ENCODE measurements at places on chromosomes 16 and 17. TPM values are rescaled to one million over a fixed set of nuclear protein-coding genes. Genes with fewer than 3 reads are reported as not detected.

DNA sequence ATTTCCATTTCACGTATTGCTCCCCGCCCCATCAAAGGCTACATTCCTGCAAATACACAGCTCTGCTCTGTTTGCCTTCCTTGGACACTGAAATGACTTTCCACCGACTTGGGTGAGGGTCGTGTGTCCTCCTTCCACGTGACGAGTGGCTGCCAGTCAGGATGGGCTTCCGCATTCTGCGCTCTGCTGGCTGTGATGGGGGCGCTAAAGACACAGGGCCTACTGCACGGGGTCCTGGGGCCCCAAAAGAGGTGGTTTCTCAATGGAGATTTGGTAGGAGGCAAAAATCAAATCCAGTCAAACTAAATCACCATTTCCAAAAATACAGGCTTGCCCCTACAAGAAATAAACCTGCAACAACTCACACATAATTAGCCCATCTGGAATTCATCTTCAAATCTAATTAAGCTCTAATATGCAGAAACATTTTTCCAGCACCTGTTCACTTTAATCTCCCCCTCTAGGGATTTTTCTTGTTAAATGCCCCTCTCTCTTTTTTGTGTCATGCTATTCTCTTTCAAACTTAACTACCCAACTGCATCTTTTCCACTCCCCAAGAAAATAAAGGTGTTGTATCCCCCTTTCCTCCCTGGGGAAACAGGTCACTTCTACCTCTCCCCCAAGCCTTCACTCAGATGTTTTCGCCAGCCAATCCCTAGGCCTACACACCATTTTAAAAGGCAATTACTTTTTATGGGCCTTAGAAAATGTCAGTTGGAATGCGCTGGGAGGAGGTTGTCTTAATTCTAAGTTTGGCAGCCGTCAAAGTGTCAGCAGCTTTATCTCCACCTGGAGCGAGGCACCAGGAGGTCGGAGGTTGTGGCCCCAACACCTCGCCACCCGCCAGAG is 21.9 kb upstream of the FAAP100 start:
- no peak overlapping the region for H3K27ac ChIP-seq
- no peak overlapping the region for H3K4me3 ChIP-seq
- no peaks in the 10 kb centered on the region for H3K27me3 ChIP-seq
- H3K36me3 ChIP-seq: peaks cover 25% of the 10 kb centered on the region
- peaks cover 20% of the 10 kb centered on the region for H3K4me1 ChIP-seq
- DNase-seq: no peak

- H3K27me3 ChIP-seq: peaks cover 43% of the 10 kb centered on the region
- no peaks in the 10 kb centered on the region for H3K4me1 ChIP-seq
- no peak overlapping the region for H3K27ac ChIP-seq
- no peak for DNase-seq
- no peaks in the 10 kb centered on the region for H3K36me3 ChIP-seq
These were observed 6.0 kb upstream of the RBFOX3 start for GRCh38 chr17:79616801-79617200.

GRCh38 chr16:88456356-88457292 is 3.5 kb downstream of the ZFPM1 start:
- no peaks in the 10 kb centered on the region for H3K36me3 ChIP-seq
- DNase-seq: no peak
- no peak overlapping the region for H3K27ac ChIP-seq
- no peaks in the 10 kb centered on the region for H3K27me3 ChIP-seq

- H3K36me3 ChIP-seq: peaks cover 44% of the 10 kb centered on the region
- H3K4me1 ChIP-seq: peaks cover 2% of the 10 kb centered on the region
- no peak overlapping the region for H3K27ac ChIP-seq
- H3K27me3 ChIP-seq: no peaks in the 10 kb centered on the region
- no peak overlapping the region for H3K4me3 ChIP-seq
These were observed 2.3 kb downstream of the RSAD1 start for GRCh38 chr17:50480854-50481490.

GRCh38 chr17:78793415-78793814 is 11.3 kb upstream of the CYTH1 start:
- H3K4me3 ChIP-seq: no peak overlapping the region
- H3K4me1 ChIP-seq: peaks cover 58% of the 10 kb centered on the region
- no peak for DNase-seq
- H3K36me3 ChIP-seq: peaks cover 13% of the 10 kb centered on the region
- no peak overlapping the region for H3K27ac ChIP-seq

- no peaks in the 10 kb centered on the region for H3K27me3 ChIP-seq
- no peak for DNase-seq
- H3K4me3 ChIP-seq: no peak overlapping the region
- no peak overlapping the region for H3K27ac ChIP-seq
- H3K4me1 ChIP-seq: peaks cover 21% of the 10 kb centered on the region
- no peaks in the 10 kb centered on the region for H3K36me3 ChIP-seq
These were observed 187.0 kb downstream of the ZFHX3 start for GRCh38 chr16:72860726-72861562.

GRCh38 chr16:49757559-49758069 is 98.3 kb downstream of the ZNF423 start:
- H3K4me1 ChIP-seq: no peaks in the 10 kb centered on the region
- peaks cover 6% of the 10 kb centered on the region for H3K27me3 ChIP-seq
- DNase-seq: no peak
- H3K4me3 ChIP-seq: no peak overlapping the region
- no peaks in the 10 kb centered on the region for H3K36me3 ChIP-seq
- H3K27ac ChIP-seq: no peak overlapping the region

- DNase-seq: peak; percentile 91
- H3K27ac ChIP-seq: peak overlapping the region; percentile 81
- no peaks in the 10 kb centered on the region for H3K27me3 ChIP-seq
- H3K4me3 ChIP-seq: no peak overlapping the region
- peaks cover 20% of the 10 kb centered on the region for H3K4me1 ChIP-seq
These were observed 11.3 kb upstream of the MLLT6 start for GRCh38 chr17:38693700-38694329.

DNA sequence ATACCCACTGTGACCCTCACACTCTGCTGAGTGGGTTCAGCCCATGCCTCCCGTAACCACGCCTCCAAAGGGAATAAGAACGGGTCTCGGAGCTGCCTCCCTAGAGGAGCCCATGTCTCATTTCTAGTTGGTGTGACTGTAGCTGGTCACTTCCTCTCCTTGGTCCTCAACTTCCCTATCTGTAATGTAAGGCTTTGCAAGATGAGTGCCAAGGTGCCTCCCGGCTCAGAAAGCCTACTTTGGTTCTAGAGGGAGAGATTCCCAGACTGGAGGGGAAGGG is 20.8 kb downstream of the C16orf74 start:
- no peaks in the 10 kb centered on the region for H3K27me3 ChIP-seq
- DNase-seq: no peak
- no peaks in the 10 kb centered on the region for H3K36me3 ChIP-seq
- no peaks in the 10 kb centered on the region for H3K4me1 ChIP-seq
- no peak overlapping the region for H3K4me3 ChIP-seq

DNA sequence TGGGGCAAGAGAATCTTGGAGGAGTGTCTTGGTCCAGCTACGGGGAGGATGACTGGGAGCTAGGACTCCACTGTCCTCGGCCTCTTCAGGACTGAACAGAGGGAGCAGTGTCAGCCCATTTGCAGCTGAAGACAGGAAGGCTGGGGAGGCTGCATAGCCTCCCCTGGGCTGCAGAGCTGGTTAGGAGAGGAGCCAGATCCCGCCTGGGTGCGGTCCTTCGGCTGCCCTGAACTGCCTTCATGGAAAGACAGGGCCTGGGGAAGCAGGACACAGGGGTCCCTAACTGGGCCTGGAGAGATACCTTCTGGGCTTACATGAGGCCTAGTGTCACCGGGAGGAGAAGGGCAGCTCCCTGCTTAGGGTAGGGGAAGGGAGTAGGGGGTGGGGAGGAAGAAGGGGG is 26.6 kb downstream of the UNC13D start:
- no peaks in the 10 kb centered on the region for H3K27me3 ChIP-seq
- no peak overlapping the region for H3K4me3 ChIP-seq

DNA sequence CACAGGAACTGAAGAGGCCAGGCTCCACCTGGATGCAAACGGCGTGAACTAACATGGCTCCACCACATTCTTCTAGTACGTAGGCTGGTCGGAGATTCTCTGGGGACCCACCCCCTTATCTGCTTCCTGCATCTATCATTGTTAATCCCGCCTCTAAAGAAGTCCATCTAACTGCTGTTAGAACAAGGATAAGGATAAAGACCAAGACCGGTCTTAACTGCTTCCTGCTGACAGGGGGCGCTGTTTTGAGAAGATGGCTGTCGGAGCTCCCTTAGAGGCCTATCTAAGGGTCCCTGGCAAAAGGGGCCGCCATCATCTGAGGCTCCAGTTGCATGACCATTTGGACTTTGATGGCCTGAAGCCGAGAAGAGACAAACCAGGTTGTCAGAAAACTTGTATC is 25.8 kb upstream of the TNFSF12 start:
- DNase-seq: no peak
- peaks cover 5% of the 10 kb centered on the region for H3K4me1 ChIP-seq

- no peaks in the 10 kb centered on the region for H3K36me3 ChIP-seq
- peaks cover 35% of the 10 kb centered on the region for H3K4me1 ChIP-seq
- no peak for DNase-seq
- no peaks in the 10 kb centered on the region for H3K27me3 ChIP-seq
These were observed 59.1 kb downstream of the SSH2 start for GRCh38 chr17:29870836-29871465.

DNA sequence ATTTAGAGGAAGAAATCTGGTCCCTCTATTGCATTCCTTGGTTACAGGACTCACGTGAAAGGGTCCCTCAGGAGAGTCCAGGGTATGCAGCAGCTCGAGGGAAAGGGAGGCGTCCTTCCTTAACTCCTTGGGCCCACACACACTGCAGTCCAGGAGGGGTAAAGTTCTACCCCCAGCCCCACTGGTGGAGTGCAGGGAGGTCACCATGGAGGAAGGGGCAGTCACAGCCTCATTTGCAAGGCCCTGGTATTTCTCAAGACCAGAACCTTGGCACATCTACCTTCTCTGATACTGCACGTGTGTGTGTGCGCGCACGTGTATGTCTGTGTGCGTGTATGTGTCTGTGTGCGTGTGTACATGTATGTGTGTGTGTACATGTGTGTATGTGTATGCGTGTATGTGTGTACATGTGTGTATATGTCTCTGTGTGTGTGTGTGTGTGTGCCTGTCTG is 11.1 kb downstream of the HIC1 start:
- no peaks in the 10 kb centered on the region for H3K27me3 ChIP-seq
- DNase-seq: no peak
- H3K27ac ChIP-seq: peak overlapping the region; percentile 93

GRCh38 chr16:78785218-78785617 is 685.8 kb downstream of the WWOX start:
- no peaks in the 10 kb centered on the region for H3K36me3 ChIP-seq
- H3K4me1 ChIP-seq: no peaks in the 10 kb centered on the region
- no peaks in the 10 kb centered on the region for H3K27me3 ChIP-seq
- no peak for DNase-seq
- no peak overlapping the region for H3K4me3 ChIP-seq

- H3K27ac ChIP-seq: no peak overlapping the region
- peaks cover 8% of the 10 kb centered on the region for H3K4me1 ChIP-seq
- H3K36me3 ChIP-seq: no peaks in the 10 kb centered on the region
- no peak overlapping the region for H3K4me3 ChIP-seq
These were observed 130.6 kb upstream of the KCNJ16 start for GRCh38 chr17:69944406-69944805.

DNA sequence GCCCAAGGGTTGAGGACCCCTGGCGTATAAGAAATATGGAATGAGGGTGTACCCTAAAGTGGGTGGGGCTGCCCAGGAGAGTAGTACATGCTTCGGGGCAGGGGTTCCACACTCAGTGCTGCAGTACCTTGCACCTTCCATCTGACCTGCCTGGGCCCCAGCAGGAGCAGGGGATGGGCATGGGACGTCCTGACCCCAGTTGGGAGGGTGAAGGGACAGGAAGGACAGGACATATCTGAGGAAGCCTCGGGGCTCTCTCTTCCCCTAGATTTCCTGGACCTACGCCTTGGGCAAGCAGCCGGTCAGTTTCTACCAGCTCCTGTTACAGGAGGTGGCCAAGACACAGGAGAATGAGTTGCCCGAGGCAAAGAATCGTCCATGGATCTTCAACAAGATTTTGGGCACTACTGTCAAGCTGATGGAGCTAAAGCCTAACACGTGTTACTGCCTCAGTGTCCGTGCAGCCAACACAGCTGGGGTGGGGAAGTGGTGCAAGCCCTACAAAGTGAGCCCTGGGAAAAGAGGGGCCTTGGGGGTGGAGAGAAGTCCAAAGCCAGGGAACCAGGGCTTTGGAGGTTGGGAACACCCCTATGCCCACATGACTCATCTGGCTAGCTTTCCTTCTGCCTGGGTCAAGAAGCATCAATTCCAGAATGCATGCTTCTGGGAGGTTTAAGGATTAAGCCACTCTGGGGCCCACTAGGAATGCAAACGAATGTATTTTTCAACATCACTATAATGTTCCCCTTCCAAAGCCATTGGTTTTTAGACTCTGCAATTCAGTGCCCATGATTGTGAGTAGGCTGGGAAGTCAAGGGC is 7.9 kb downstream of the FNDC8 start:
- no peak for DNase-seq
- no peak overlapping the region for H3K27ac ChIP-seq
- no peaks in the 10 kb centered on the region for H3K4me1 ChIP-seq
- H3K27me3 ChIP-seq: no peaks in the 10 kb centered on the region

GRCh38 chr17:57523926-57524632 is 221.0 kb downstream of the CCDC182 start:
- H3K27ac ChIP-seq: peak overlapping the region; percentile 41
- H3K4me3 ChIP-seq: no peak overlapping the region
- peak; percentile 74 for DNase-seq
- no peaks in the 10 kb centered on the region for H3K27me3 ChIP-seq
- H3K4me1 ChIP-seq: peaks cover 6% of the 10 kb centered on the region

DNA sequence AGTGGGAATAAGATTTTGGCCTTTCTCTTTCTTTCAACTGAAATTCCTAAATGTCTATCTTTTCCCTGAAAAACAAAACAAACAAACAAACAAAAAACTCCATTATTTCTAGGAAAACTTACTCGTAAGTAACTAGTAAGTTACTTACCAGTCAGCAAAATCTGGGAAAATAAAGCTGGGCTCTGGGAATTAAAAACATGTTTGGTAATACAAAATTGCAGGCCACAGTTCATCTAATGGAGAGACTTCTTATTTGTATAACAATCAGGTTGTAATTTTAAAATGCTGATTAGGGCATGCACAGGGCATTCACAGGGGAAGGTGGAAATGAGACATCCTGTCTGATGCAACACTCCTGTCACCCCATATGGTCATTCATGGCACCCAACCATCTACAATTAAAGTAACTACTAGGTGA is 3.8 kb upstream of the WIPI1 start:
- peak overlapping the region; percentile 85 for H3K27ac ChIP-seq
- H3K4me1 ChIP-seq: peaks cover 51% of the 10 kb centered on the region
- no peaks in the 10 kb centered on the region for H3K27me3 ChIP-seq
- H3K36me3 ChIP-seq: no peaks in the 10 kb centered on the region
- DNase-seq: no peak

Gene CDH8
- 1.1 TPM for total RNA-seq

Gene SCNN1G
- not detected for total RNA-seq

Gene OR1A1
- total RNA-seq: not detected

Gene DHRS7C
- 180 TPM for total RNA-seq

Gene CD300LB
- total RNA-seq: 1.7 TPM

Gene OR3A3
- total RNA-seq: not detected

Gene HELZ
- 36.9 TPM for total RNA-seq

Gene TRAF4
- total RNA-seq: 2.1 TPM
